Activated T-helper 1 cell treated with Interleukin-2 at 50 U/mL for 16 hours (primary cell): ENCODE measurements at places on chromosomes 1 and 21.

GRCh38 chr1:92511541-92511940 is 24.8 kb upstream of the GFI1 start:
- DNase-seq: no peak

GRCh38 chr1:10380594-10381275 is 18.1 kb upstream of the PGD start:
- no peak for DNase-seq

DNA sequence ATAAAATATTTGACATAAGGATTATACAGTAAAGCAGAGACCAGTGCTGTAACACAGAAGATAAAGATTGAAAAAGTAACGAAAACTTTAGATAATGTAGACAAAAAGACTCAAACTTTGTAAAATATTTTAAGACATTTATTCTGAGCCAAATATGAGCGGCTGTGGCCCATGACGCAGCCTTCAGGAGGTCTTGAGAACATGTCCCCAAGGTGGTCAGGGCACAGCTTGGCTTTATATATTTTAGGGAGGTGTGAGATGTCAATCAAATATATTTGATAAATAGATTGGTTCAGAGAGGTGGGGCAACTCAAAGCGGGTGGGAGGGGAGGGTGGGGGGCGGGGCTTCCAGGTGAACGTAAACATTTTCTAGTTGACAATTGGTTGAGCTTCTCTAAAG is 81.2 kb downstream of the WDR4 start:
- DNase-seq: no peak

GRCh38 chr1:67312615-67313014 is 4.9 kb downstream of the IL12RB2 start:
- no peak for DNase-seq

DNA sequence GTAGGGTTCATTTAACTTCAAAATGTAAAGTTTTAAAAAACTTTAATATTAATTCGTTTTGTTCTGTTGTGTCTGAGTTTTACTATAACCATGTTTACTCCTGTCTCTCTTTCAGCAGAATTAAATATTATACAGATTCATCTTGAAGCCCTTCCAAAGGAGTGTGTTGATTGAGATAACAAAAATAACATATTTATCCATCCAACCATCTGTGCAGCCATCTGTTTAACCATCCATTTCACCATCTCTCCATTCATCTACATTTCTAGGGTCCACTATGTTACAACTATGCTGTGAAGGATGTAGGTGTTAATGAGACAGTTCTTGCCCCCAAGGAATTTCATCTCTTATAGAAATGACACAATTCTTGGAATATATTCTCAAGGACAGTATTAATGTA is 36.0 kb upstream of the GNG12 start:
- DNase-seq: no peak

DNA sequence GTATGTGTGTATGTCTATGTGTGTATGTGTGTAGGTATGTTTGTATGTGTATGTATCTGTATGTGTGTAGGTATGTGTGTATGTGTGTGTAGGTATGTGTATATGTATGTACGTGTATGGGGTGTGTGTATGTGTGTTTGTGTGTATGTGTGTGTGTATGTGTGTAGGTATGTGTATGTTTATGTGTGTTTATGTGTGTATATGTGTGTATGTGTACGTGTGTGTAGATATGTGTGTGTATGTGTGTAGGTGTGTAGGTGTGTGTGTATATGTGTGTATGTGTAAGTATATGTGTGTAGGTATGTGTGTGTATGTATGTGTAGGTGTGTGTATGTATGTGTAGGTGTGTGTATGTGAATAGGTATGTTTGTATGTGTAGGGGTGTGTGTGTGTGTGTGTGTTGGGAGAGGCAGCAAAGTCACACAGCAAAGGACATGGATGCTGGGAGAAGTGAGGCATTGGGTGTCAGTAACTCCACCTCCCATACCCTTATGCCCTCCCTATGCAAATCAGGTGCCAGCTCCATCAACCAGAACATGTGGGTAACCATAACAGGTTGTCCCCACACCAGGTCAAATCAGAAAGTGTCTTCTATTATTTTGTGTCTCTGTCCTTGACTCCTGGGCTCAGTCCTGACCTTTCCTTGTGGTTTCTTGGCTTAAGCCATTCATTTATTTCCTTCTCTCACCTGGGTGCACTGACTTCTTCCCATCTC is 15.0 kb upstream of the KCNAB2 start:
- no peak for DNase-seq

GRCh38 chr1:40592107-40592803 is 60.8 kb downstream of the ZNF684 start:
- DNase-seq: no peak

DNA sequence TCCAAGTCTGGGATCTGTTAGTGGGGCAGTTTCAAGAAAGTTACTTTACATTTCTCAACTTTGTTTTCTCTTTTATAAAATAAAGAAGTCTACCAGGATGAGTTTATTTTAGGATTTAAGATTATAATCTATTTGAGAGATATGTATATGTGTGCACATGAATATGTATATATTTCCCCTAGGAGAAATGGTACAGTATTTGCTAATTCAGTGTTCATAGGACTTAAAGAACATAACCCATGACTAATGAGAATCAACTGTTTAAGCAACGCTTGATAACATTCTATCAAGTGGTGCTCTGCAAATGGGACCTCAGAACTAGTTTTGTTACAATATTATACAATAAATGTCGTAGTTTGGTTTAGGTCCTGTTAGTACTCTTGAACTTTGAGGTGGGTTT is 7.0 kb downstream of the BCAS2 start:
- DNase-seq: no peak

- DNase-seq: no peak
Measured at GRCh38 chr1:200714504-200715187, 24.0 kb upstream of the CAMSAP2 start.

GRCh38 chr1:9009438-9010370 is 16.5 kb downstream of the SLC2A7 start:
- DNase-seq: no peak

DNA sequence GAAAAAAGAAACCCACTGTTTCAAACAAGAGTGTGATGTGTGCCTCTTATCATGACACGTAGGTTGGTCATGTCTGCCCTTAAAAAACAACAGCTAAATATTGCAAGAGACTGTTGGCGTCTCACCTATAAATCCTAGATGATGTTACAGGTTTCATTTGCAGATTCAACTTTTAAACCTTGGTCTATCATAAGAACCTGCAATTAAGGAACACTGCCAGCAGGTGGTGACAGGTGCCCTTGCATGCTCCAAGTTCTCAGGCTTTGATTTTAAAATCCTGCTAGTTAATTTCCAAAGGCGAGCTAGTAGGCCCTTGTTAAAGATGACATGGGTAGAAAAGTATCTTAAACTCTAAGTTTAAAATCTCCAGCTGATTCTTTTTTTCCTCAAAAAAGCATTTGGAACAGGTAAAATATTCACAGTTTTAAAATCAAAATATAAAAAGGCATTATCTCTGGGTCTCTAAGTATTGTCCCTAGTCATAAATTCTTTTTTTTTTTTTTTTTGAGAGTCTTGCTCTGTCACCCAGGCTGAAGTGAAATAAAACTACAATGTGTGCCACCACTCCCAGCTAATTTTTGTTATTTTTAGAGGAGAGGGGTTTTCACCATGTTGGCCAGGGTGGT is 39.1 kb downstream of the CLSTN1 start:
- DNase-seq: peak; percentile 33

DNA sequence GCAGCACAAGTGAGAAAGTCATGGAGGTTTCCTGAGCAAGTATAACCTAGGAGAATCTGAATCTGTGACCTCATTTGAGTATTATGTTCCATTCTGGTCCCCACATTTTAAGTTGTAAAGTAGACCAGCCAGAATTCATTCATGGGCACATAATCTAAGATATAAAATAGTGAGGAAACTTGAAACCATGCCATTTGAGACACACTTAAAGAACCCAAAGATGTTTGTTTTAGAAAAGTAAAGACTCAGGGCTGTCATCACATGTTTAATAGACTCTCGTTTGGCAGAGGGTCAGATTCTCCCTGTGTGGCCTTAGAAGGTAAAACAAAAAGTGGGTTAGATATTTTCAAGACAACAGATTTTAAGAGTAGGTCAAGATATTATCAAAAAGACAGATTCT is 6.4 kb downstream of the SZT2 start:
- DNase-seq: no peak

DNA sequence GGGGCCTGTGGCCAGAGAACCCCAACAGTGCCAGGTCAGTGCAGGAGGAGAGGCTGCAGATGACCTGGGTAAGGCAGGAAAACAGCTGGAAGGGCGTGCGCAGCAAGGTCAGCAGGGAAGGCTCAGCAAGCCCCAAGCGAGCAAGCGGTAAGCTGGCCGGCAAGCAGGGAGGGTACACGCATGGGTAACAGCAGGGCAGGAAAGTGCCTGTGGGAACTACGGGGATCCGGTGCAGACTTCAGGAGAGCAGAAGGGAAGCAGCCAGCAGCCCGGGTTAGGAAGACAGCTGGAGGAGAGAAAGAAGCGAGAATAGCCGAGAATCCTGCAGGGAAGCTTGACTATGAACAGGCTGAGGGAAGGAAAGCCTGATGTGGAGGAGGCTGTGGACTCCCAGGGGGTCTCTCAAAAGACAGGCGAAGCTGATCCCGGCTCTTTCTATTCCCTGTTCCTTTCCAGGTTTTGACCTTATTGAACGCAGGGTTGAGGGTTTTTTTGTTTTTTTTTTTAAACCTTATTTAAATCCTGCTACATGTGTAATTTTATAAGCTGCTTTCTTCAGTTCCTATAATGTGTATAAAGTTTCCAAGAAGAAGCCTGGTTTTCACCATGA is 20.9 kb downstream of the UMODL1 start:
- DNase-seq: no peak

- DNase-seq: no peak
Measured at GRCh38 chr1:108089477-108089876, 110.7 kb downstream of the SLC25A24 start.

DNA sequence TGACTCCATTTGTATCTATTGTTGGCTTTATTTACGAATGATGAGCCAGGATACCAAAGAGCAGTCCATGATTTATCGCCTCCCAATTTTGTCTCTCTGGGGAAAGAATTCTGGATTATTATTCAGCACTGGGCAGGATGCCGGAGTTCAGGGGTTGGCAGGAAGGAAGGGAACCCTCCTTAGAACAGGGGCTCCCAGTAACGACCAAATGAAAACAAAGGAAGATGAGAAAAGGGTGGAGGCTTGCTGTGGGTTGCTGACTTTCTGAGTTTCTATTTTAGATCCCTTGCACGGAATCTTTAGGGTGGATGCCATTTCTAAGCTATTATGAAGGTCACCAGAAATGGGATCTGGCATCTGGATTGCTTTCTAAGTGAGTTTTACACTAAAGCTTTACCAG is 231.2 kb upstream of the LYPLAL1 start:
- no peak for DNase-seq

GRCh38 chr1:206890125-206891060 is 6.8 kb upstream of the IL24 start:
- no peak for DNase-seq

DNA sequence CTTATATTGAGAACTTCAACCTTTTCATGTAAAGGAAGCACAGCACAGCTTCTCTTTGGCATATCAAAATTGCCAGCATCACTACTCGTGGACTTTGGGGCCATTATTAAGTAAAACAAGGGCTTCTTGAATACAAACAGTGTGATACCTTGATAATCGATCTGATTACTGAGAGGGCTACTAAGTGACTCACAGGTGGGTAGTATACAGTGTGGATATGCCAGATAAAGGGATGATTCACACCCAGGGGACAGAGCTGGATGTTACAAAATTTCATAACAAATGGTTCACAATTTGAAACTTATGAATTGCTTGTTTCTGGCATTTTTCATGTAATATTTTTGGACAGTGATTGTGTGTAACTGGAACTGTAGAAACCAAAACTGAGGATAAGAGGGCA is 15.4 kb downstream of the HDAC1 start:
- no peak for DNase-seq

DNA sequence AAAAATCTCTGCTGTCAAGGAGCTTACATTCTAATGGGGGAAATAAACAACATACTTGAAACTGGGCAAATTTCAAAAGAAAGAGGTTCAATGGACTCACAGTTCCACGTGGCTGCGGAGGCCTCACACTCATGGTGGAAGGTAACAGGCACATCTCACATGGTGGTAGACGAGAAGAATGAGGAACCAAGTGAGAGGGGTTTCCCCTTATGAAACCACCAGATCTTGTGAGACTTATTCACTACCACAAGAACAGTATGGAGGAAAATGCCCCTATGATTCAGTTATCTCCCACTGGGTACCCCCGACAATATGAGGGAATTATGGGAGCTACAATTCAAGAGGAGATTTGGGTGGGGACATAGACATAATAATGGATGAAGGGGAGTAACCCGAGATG is 226.4 kb downstream of the ZP4 start:
- DNase-seq: no peak

- DNase-seq: no peak
Measured at GRCh38 chr1:174243451-174244000, 84.2 kb downstream of the RABGAP1L start.

DNA sequence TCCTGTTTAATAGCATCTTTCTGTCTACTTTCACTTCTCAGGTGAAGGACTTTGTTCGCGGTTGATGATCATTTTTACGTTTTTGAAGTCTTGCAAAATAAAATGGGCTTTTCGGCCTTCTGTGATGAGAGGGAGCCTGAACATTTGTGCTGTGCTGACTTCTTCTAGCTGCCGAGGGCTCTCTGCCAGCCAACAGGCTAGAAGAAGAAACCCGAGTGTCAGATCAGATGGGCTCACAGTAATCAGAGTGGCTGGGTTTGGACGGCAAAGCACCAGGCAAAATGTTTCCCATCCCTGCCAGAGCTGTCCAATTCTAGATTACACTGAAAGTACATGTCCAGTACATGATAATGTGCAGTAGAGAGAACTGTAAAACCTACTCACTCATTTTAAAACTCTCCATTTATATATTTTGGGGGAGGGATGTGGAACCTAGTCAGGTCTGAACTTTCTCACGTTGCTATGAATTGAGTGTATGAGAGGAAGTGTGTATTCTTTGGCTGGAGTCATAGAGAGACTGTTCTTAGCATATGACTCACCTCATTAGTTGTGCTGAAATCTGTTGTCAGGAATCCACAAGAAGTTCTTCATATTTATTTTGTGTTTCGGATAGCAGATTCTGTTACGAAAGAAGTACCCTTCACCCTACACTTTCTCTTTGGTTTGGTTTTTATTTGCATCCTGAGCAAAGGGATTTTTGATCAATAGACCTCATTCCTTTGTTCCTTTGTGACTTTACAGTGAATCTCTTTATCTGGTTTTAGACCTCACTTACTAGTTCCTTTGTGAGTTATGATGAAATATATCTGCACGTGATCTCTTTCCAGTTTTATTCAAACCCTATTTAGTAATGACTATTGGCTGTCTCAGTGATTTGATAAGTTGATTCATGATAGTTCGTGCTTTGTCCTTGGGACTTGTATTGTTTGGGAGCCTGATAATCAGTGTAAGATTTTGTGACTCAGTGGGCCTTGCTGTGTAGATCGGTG is 4.8 kb downstream of the ATP1A1 start:
- no peak for DNase-seq

DNA sequence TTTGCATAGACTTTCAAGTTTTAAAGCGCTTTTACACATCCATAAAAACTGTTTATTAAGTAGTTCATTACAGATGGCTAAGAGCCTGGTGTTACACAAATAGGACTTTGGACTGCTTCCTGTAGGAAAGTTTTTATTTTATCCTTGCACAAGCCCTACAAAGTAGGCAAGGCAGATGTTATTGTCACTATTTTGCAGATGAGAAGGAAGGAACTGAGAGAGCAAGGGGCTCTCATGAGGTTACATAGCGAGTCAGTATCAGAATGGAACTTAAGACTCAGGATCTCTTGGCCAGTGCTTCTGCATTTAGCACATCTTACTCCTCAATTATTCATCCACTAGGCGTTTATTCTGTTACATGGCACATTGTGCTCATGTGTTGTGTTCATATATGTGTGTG is 2.6 kb upstream of the MAPKAPK2 start:
- DNase-seq: no peak

- peak; percentile 24 for DNase-seq
Measured at GRCh38 chr1:23118957-23119792, 49.5 kb downstream of the LUZP1 start.
